ENCODE measurements at places on chromosomes 11 and 22. TPM values are rescaled to one million over a fixed set of nuclear protein-coding genes. Genes with fewer than 3 reads are reported as not detected.

- H3K4me1 ChIP-seq = no peaks in the 10 kb centered on the region
- no peak for DNase-seq
- no peak overlapping the region for H3K27ac ChIP-seq
- H3K4me3 ChIP-seq = no peak overlapping the region
- no peaks in the 10 kb centered on the region for H3K36me3 ChIP-seq
- no peaks in the 10 kb centered on the region for H3K27me3 ChIP-seq
Observed at GRCh38 chr22:27122574-27122973, 465.2 kb downstream of the MIAT start.

Gene IGF2
- 21.7 TPM for total RNA-seq

Gene SULT4A1
- total RNA-seq = 2.8 TPM

DNA sequence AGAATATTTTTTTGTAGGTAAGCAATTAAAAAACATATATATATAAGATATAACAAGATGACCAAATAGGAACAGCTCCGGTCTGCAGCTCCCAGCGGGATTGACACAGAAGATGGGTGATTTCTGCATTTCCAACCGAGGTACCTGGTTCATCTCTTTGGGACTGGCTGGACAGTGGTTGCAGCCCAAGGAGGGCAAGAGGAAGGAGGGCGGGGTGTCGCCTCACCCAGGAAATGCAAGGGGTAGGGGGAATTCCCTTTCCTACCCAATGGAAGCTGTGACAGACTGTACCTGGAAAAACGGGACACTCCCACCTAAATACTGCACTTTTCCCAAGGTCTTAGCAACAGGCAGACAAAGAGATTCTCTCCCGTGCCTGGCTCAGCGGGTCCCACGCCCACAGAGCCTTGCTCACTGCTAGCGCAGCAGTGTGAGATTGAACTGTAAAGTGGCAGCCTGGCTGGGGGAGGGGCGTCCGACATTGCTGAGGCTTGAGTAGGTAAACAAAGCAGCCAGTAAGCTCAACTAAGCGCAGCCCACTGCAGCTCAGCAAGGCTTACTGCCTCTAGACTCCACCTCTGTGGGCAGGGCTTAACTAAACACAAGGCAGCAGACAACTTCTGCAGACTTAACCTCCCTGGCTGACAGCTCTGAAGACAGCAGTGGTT is 163.8 kb downstream of the CWF19L2 start:
- no peak overlapping the region for H3K27ac ChIP-seq
- no peak overlapping the region for H3K4me3 ChIP-seq
- no peak for DNase-seq
- no peaks in the 10 kb centered on the region for H3K4me1 ChIP-seq

GRCh38 chr11:116691771-116692177 is 81.0 kb downstream of the BUD13 start:
- H3K27ac ChIP-seq = no peak overlapping the region
- peak; percentile 61 for DNase-seq
- no peaks in the 10 kb centered on the region for H3K4me1 ChIP-seq
- no peak overlapping the region for H3K4me3 ChIP-seq

Gene VPREB3
- not detected for total RNA-seq

- no peak overlapping the region for H3K27ac ChIP-seq
- H3K36me3 ChIP-seq = no peaks in the 10 kb centered on the region
- no peak overlapping the region for H3K4me3 ChIP-seq
- H3K27me3 ChIP-seq = no peaks in the 10 kb centered on the region
- DNase-seq = no peak
- peaks cover 4% of the 10 kb centered on the region for H3K4me1 ChIP-seq
Observed at GRCh38 chr22:31680861-31681341, 18.9 kb upstream of the PISD start.

GRCh38 chr22:31802575-31802974 is 48.8 kb downstream of the DEPDC5 start:
- no peaks in the 10 kb centered on the region for H3K36me3 ChIP-seq
- no peak overlapping the region for H3K4me3 ChIP-seq
- no peaks in the 10 kb centered on the region for H3K4me1 ChIP-seq
- no peak overlapping the region for H3K27ac ChIP-seq
- DNase-seq = no peak

- H3K4me1 ChIP-seq = no peaks in the 10 kb centered on the region
- no peaks in the 10 kb centered on the region for H3K27me3 ChIP-seq
- no peaks in the 10 kb centered on the region for H3K36me3 ChIP-seq
Observed at GRCh38 chr11:17786824-17787525, 52.4 kb downstream of the KCNC1 start.

Gene PDGFB
- 10.7 TPM for total RNA-seq

All from ovary (tissue), 10 donors.